ENCODE measurements at places on chromosomes 5 and 9.

- no peak for DNase-seq
Measured at GRCh38 chr5:1727571-1727970, 72.1 kb downstream of the MRPL36 start.

DNA sequence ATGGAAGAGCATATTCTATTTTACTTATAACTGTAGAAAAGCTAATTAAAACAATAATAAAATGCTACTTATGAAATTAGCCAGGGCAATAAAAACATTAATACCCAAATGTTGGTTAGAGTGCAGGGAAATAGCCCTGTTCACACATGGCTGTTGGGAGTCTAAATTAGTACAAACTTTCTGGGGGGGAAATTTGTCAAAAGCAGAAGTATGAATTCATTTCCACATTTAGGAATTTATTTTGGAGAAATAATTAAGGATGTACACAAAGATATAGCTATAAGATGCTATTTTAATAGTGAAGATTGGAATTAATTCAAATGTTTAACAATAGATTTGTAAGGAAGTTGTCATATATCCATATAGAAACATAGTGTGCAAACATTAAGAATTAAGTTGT is 190.5 kb downstream of the SEC61B start:
- no peak for DNase-seq

DNA sequence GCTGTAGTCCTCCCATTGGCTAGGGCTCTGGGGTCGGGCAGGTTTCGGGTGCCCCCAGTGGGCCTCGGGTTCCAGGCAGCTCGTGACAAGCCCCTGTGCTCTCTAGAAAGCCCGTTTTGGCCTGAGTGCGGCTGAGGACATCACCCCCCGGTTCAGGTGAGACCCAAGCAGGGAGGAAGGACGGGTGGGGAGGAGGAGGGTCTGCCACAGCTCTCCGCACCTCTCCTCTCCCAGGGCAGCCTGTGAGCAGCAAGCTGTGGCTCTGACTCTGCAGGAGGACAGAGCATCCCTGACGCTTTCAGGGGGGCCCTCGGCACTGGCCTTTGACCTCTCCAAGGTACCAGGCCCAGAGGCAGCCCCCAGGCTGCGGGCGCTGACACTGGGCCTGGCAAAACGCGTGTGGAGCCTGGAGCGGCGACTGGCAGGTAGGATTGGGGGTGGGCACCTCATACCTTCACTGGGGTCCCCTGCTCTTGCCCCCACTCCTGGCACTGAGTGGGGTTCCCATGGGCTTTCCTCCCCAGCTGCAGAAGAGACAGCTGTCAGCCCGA is 672 bp downstream of the PAXX start:
- no peak for DNase-seq

DNA sequence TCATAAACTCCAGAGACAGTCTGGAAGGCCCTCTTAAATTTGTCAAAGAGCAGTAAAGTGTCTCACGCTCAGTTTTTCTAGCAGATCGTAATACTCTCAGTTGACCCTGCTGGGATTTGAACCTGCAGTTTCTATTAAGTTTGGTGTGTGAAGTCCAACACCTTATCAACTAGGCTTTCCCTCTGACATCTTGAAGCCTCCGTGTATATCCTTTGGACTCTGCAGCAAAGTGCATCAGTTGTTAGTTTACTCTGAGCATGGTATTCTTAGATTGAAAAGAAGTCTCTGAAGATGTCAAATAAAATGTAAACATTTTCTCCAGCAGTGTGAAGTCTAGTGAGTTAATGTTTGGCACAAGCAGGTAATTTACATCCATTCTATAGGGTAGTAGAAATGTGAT is 2.4 kb downstream of the FUBP3 start:
- no peak for DNase-seq

DNA sequence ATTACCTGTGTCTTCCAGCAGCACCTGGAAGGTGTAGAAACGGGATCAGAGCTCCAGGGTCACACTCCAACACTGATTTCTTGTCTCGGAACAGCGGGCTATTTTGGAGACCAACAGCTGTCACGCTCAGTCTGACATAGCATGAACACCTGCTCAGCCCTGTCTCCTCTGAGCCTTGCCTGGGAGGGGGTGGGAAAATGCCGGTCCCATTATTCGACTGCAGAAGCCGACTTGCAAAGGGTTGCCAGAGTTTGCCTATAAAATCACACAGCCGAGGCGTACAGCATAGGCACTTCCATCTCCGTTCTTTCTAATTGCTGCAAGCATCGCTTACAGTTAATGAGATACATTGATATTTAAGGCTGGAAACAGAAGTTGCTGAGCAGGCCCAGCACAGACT is 300.8 kb upstream of the MSX2 start:
- DNase-seq, result no peak

DNA sequence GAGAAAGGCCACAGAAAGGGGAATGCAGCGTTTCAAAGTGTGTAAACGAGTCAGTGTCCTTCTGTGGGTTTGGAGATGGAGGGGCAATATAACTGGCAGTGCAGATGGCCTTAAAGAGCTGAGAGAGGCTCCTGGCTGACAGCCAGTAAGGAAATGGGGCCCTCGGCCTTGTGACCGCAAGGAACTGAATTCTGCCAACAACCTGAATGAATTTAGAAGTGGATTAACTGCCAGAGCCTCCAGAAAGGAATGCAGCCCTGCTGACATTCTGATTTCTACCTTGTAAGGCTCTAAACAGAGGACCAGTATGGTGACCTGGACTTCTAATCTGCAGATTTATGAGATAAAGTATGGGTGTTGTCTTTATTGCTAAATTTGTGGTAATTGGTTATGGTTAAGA is 17.5 kb upstream of the NREP start:
- DNase-seq, result no peak

- DNase-seq, result no peak
Measured at GRCh38 chr5:179836225-179837019, 15.7 kb downstream of the SQSTM1 start.

- no peak for DNase-seq
Measured at GRCh38 chr5:15741591-15741990, 241.6 kb downstream of the FBXL7 start.

- DNase-seq, result no peak
Measured at GRCh38 chr9:36742264-36742663, 169.6 kb downstream of the MELK start.
